AG08396 (cell line): ENCODE measurements at places on chromosomes 5 and 9.

GRCh38 chr5:79157305-79157704 lies 45.7 kb downstream of the BHMT start:
- DNase-seq = no peak

- DNase-seq = no peak
Measured at GRCh38 chr5:65938256-65938655, 11.9 kb downstream of the ERBIN start.

DNA sequence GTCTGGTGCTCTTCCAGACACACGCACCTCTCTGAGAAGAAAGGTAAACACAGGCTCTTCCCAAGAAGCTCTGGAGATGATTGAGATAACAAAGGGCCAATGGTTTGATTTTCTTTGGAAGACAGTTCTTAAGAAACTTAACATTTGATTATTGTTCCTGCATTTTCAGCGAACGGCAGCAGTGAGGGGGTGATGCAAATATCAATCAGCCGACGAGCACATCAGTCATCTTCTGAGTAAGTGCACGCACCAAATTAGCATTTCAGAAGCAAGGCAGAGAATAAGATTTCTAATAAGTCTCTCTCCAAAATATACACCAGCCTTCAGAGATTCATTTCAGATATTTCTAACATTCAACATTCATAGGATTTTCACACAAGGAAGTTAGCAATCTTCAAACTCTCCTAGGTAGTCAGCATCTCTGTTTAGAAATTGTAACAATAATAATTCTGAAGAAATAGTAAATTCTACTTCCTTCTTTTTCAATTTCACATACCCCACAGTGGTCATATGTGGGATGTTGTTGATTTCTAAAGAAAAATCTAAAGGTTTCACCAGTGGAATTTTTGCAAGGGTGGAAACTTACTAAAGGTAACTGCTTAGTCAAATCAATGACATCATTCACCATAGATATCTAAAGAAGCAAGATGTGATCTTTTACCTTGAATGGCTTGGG lies 250.3 kb downstream of the SEC61B start:
- no peak for DNase-seq

DNA sequence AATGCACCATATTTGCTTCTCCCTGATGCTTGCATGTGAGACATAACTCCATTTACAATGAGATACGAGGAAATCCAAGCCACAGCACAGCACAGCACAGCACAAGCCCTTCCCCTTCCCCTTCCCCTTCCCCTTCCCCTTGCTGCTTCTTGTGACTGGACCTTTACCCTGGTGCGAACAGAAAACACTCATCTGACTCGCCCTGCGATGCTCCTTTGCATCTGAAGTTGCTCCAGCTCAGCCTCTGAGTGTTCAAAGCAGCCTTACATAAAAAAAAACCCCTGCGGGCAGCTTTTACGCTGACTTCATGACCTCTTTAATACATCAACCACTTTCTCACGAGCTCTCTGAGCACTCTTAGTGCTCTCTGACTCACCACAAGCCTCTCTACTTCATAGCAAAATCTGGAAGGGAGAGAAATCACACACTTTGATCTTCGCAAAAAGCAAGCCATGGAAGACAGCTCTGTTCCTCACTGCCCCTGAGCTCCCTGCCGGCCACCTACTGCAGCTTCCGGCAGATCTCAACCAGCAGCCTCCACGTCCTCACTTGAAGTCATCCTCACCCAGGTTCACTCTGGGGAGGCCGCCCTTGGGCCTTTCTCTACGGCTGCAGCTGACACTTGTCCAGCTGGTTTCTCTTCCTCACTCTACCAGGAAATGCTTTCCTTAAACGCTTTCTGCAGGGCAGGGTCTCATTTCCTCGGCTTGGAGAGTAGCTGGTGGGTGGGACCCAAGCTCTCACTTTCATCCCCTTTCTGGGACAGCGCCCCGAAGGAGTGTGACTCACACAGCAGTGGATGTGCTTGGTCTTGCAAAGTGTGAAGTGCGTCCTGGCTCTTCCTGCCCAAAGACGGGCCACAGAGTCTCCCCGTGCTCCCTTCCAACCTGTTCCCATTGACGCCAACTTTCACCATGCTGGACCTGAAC lies 5.3 kb downstream of the SLC34A1 start:
- peak; percentile 86 for DNase-seq

DNA sequence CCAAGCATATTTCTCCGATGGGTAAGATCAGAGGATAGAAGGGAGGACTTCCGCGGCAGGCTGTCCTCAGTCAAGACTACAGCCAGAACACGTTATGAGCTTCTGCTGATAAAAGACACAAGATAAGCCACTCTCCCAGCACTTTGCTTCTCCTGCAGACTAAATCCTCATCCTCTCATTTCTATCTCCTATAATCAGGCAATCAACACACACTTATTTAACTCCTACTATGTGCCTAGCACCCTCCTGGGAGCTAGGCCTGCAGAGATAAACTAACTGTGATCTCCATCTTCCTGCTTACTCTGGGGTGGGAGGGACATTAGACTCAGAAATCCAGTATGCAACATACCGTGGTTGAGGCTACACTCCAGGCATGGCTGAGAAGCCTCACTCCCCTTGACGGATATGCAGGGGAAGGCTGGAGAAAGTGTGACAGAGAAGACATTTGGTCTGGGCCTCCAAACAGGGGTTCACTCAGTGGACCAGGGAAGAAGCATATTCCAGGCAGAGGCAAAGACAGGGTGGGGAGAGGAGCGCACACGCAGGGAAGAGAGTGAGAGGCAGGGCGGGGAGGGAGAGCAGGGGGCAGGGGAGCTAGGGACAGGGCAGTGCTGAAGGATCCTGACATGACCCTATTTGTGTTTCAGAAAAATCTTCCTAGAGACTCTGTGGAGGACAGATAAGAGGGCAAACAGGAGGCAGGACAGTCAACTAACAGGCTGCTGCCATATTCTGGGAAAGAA lies 274.1 kb downstream of the DENND1A start:
- no peak for DNase-seq
